ENCODE measurements at places on chromosomes 2 and 18.

- DNase-seq = no peak
Measured at GRCh38 chr2:172437419-172438341, 10.3 kb downstream of the ITGA6 start.

DNA sequence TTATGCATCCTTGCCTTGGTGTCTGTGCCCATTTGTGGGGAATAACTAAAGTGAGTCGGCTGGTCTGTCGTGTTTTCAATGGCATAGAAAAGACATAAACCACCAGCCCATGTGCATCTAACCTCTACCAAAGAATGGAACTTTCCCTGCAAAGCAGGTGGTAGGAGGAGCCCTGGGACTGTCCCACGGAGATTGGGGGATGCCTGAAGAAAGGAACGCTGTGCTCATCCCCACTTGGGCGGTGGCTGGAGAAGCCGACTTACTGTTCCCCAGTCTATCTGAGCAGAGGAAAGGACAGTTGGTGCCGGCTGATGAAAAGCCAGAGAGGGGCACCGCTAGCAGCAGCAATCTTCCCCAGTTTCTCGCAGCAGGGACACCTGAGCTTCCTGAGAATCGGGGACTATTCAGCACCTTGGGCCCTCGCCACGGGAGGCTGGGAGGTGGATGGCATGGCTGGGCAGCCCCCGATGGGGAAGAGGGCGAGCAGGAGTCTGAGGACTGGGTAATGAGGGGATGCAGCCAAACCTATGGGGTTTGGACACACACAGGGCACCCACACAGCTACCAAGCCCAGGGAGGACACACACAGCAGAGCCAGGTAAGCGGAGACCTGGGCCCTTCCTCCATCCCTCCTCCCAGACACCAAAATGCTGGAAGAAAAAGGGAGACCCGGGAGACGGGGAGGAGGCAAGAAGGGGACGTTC is 53.7 kb upstream of the AGAP1 start:
- no peak for DNase-seq

- DNase-seq = no peak
Measured at GRCh38 chr2:197349699-197350098, 39.1 kb upstream of the ANKRD44 start.

DNA sequence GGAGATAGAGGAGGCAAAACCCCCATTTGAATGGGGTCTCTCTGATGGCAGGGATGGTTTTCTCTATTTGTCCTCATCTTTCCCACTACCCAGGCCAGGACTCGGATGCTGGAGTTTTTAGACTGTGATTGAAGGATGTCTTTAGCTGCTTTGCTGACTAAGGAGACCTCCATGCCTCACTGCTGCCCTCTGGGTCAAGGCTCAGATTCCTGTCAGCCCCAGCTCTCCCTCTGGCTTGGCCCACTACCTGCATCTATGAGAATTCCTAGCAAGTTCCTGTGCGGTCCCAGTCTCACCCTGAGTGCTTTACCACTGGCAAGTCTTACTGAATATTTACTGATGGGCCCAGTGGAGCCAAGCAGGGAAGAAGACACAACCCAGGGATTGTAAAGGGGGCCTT is 184.0 kb downstream of the CELF4 start:
- no peak for DNase-seq

- no peak for DNase-seq
Measured at GRCh38 chr2:107336526-107336925, 450.6 kb upstream of the ST6GAL2 start.

- no peak for DNase-seq
Measured at GRCh38 chr2:52658598-52658997, 1109.0 kb upstream of the CHAC2 start.

DNA sequence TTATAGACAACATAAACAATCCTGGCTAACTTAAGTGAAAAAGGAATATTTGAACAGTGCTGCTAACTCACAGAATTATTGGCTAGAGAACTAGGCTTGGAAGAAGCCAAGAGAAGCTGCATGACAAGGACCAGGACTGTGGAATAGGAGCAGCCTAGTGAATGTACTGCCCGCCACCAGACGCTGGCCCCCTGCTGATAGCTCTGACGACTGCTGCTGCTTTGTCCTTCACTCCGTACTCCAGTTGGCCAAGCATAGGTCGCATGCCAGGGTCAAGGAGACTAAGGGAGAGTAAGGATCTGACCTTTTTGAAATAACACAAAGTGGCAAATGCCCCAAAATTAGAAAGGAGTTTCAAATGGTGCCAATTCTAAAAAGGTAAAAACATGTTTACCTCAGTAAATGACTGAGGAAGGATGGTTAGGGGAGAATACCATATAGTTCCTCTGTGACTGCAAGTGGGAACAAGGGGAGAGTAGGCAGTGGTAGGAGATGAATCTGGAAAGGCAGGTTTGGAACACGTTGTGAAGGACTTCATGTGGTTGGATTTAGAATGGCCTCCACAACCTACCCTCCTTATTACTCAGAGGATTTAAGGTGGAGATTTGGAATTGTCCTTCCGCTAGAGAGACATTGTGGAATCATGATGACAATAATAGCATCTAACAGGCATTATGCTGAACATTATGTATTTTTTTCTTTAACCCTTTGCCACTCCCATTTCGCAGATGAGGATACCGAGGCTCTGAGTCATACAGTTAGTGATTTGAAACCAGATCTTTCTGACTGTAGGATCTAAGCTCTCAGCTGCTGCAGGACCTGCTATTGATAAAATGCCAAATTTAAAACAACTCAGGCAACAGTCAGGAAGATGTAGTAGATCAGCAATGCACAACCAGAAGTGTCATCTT is 19.5 kb downstream of the STRADB start:
- DNase-seq = no peak

DNA sequence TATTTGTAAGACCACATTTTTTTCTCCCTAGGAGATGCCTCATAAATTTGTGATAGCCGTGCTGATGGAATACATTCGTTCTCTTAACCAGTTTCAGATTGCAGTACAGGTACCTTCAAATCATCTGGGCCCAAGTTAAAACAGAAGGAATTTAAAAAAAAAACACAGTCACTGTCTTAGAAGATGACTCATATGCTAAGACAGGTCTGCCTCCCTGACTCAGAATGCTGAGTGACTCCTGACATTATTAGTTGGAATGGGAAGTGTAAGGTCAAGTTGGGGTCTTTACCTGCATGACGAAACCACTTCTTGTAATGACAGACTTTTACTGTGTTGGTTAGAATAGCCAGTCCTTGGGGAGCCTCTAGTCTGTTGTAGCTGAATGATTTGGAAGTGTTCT is 26.3 kb downstream of the RMC1 start:
- DNase-seq = no peak

DNA sequence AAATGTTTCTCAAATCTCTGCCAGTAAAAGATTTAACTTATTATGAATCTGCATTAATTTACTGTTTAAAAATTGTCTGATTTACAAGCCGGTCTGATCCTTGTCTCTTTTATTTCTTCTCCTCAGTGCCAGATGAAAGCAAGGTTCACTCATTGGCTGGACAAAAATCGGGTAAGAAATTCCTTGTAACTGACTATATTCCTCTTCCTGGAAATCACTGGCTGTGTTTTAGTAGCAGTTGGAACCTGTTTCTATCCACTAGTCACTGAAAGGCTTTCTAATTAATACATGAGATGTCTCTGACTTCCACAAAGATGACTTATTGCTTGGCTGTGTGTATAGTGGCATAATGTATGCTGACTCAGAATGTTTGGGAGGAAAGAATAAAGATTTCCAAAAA is 436.6 kb upstream of the NRP2 start:
- DNase-seq = no peak

DNA sequence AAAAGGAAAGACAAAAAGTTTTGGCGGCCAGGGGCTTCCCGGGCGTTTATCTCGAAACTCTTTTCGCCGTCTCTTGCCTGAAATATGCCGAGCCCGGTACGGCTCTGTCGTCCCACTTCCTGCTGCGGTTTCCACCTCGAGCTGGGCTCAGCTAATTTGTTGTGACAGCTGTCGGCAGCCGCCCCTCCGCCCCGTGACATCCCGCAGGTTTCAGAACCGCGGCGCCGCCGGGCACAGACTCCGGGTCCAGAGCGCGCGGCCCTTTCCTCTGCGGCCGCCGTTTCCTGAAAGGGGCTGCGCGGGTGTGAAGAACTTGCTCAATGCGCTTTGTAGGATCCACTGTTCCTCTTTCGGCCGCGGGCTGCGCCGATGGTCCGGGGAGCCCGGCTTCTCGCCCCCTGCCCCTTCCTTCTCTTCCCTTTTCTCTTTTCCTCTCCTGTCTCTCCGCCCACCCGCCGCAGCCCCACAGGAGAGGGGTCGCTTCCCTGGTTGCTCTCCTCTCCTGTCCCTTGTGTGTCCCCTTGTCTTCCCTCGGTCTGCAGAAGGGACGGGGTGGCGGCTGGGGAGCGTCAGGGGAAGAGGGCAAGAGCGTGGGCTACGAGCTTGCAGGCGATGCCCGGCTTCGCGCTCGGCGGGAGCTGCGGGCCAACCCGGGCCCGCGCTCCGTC is 648 bp downstream of the ARID5A start:
- peak; percentile 77 for DNase-seq

DNA sequence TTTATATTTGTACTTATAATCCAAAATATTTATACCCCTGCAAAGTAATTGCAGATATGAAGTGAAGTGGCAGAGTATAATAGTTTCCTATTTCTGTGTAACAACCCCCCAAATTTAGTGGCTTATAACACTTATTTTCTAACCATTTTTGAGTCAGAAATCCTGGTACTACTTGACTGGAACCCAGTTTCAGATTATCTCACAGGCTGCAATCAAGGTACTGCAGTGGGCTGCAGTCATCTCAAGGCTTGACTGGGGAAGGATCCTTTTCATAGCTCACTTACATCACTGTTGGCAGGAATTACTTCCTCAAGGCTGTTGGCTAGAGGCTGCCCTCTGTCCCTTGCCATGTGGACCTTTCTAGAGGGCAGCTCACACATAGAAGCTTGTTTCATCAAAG is 558.2 kb upstream of the PKDCC start:
- DNase-seq = no peak

- no peak for DNase-seq
Measured at GRCh38 chr2:61042807-61043206, 22.9 kb upstream of the SANBR start.

GRCh38 chr2:151030663-151031230 is 230.9 kb downstream of the RBM43 start:
- no peak for DNase-seq

DNA sequence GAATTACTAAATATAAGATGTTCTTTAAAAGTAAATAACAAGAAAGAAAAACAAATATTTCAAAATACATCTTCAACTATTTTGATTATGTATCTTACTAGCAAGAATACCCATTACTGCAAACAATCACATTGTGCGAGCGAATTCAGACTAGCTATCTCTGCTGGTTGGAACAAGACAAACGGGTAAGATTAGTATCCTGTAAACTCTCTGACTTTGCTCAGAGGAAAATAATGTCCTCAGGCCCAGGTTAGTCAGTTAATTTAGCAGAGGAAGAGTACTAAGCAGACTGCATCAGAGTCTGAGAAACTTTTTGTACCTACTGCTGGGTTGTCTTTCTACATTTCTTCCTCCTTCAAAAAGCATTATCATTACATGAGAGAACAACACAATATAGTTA is 50.4 kb upstream of the MCM6 start:
- DNase-seq = no peak

GRCh38 chr18:74497778-74498177 is 1.6 kb downstream of the CNDP2 start:
- no peak for DNase-seq

DNA sequence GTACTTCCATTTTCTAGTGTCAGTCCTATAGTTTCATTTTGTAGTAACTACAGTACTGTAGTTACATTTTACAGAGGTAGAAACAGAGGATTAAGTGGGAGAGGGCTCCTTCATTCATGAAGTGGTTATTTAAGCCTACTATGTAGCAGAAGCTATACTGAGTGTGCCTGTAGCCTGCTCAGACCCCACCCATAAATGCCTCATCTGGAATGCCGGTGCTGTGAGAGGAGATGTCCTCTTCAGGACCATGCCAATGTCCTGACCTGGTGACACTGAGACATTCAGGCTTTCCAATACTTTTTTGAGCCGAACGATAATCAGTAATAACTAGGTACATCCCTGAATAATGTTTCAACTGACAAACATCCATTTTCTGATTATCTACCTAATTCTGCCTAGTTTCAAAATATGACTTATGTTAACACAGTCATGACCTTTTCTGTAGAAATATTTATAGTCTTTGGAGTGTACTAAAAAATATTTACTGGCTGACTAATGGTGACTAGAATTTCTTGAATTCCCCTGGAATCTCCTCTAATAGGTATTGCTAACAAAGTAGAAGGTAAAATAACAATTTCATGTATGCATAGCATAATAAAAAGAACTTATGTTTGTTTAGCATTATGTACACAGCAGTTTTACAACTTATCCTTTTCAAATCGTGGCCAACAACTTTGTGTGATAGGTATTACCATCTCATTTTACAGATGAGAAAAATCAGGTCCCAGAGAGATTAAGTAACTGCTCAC is 10.2 kb upstream of the ARHGAP28 start:
- DNase-seq = no peak

DNA sequence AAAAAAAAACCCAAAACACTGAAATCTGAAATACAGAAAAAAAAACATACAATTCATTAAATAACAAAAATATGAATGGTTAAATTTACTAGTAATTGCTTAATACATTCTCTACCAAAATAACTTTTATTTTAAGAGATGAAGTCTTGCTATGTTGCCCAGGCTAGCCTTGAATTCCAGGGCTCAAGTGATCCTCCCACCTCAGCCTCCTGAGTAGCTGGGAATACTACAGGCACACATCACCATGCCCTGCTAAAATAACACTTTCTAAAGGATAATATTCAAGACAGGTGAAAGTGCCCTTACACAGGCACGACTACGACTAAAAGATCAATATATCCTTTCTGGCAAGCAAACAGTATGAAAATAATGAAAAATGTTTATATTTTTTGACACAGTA is 9.5 kb downstream of the USP34 start:
- DNase-seq = no peak

GRCh38 chr2:120499784-120500495 is 154.0 kb downstream of the INHBB start:
- no peak for DNase-seq

DNA sequence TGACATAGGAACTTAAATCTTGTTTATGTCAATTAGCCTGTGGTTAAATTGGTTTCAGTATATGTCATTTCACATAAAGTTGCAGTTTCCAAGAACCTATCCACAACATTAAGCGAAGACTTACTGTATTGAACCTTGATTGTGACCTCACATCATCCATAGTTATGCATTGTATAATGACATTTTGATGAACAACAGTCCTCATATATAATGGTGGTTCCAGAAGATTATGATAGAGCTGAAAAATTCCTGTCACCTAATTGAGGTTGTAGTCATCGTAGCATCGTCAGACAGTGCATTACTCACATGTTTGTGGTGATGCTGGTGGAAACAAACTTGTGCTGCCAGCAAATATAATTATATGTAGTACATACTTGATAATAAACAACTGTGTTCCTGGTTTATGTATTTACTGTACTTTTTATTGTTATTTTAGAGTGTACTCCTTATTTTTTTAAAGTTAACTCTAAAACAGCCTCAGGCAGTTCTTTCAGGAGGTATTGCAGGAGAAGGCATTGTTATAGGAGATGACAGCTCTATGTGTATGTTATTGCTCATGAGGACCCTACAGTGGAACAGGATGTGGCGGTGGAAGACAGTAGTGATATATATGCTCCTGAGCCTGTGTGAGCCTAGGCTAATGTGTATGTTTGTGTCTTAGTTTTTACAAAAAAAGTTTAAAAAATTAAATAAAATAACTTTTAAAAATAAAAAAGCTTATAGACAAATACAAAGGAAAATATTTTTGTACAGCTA is 56.6 kb downstream of the UBE2E3 start:
- no peak for DNase-seq
